HFFc6 (cell line): ENCODE measurements at places on chromosomes 12 and 14.

- DNase-seq: no peak
These were observed 27.3 kb downstream of the RERG start for GRCh38 chr12:15193946-15194345.

DNA sequence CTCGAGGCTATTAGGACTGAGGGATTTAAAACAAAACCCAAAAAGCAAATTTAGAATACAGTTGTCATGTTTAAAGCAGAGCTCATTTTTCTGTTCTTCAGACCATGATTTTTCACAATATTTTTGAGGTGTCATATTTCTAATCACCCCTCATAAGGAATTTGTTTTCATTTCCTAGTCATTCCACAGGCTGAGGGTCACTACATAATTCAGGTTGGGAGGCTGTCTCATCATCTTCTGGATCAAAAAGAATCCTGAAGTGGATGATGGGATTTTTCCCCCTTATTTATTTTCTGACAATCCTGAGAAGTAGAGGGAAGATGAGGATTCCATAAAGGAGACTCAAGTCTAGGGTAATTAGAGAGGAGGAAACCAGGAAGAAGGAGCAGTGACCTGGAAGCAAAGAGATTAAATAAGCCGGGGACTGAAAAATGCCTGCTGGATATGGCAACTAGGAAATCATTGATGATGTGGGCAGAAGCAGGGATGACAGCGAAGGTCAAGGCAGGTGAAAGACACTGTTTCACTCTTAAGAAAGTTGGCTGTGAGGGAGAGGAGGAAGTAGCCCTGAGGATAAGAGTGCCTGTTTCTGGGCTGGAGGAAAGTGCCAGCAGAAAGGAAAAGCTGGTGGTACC lies 9.0 kb upstream of the PCNX1 start:
- DNase-seq: no peak

DNA sequence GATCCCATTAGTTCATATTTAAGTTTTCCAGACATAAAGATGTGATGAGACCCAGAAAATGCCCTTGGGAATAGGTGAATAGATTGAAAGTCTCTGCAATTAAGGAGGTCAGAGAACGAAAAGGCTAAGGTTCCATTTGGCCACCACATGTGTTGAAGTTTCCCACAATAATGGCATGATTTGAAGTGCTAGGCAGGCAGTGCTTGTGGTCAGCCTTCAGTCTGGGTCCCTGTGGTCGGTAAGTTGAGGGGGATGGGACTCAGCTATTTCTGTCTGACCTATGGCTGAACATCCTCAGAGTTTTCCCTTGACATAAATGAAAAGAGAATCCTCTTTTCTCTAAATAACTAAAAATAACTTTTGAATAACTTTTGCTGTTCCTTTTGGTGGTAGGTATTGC lies 92.4 kb downstream of the PELI2 start:
- DNase-seq: no peak

GRCh38 chr12:85527192-85527591 lies 247.2 kb downstream of the ALX1 start:
- DNase-seq: no peak
